ENCODE measurements at places on chromosomes 11 and 22.

- no peak for DNase-seq
Measured at GRCh38 chr11:131600628-131601027, 230.2 kb downstream of the NTM start.

GRCh38 chr11:103453126-103453525 lies 343.9 kb downstream of the DYNC2H1 start:
- no peak for DNase-seq

GRCh38 chr22:39135092-39135896 lies 17.2 kb downstream of the CBX7 start:
- no peak for DNase-seq

DNA sequence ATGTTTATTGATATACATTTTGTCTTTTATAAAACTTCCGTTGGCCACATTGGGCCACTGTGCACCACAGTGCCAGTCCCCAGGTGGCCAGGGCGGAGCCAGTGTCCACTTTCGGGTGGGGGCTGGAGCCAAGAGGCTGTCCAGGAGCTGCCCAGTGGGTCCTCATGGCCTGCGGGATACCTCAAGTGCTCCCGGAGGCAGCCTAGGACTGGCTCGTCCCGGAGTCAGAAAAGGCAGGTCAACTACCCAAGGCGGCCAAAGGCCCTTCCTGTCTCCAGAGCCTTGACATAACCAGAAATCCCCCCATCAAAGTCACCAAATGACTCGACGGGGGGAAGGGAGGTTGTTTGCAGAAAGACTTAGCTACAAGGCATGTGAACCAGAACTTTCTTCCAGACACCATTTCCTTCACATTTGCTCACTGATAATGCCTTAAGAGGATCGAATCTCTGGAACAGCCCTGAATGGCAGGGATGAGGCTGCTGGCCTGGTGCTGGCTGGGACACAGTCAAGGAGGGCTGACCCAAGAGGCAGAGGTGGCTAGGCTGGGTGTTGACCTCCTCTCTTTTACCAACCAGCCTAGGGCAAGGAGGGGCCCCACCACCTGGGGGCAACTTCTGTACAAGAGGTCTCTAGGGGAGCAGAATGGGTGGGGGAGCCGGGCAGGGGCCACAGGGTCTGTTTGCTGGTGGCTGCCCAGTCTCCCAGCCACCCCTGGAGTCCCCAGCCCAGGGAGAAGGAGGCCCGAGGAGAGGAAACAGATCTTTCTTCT lies 8.4 kb downstream of the MRGPRF start:
- DNase-seq: no peak

GRCh38 chr11:17385492-17385891 lies 3.0 kb downstream of the KCNJ11 start:
- no peak for DNase-seq

GRCh38 chr11:91641153-91641552 lies 583.5 kb upstream of the FAT3 start:
- no peak for DNase-seq

GRCh38 chr22:45743687-45744086 lies 72.1 kb downstream of the ATXN10 start:
- DNase-seq: no peak

DNA sequence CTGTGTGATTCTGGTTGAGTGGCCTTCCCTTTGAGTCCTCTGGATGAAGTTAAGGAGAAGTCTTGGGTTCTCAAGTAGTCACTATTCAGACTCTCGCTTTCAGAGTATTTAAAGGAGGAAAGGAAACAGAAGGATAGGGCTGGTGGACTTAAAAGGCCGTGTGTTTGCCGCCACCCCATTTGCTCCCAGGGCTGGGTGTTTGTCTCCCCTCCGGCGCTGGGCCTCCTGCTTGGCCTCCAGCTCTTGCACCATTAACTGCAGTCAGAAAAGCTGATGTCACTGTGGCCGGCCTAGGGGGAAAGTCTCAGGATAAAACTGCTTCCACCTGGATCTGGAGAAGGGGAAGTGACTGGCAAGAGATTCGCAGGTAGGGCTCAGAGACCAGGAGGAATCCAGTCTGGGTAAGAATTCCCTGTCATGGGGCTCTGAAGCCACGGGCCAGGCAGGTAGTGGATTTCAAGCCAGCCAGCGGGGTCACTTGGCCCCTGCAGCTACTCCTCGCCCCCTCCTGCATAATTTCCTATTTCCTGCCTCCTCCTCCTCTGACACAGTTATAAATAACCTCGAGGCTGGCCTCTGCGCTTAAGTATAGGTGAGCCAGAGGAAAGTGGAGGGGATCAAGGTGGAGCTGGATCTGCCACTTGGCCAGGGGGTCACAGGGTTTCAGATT lies 17.1 kb downstream of the TIMP3 start:
- no peak for DNase-seq

DNA sequence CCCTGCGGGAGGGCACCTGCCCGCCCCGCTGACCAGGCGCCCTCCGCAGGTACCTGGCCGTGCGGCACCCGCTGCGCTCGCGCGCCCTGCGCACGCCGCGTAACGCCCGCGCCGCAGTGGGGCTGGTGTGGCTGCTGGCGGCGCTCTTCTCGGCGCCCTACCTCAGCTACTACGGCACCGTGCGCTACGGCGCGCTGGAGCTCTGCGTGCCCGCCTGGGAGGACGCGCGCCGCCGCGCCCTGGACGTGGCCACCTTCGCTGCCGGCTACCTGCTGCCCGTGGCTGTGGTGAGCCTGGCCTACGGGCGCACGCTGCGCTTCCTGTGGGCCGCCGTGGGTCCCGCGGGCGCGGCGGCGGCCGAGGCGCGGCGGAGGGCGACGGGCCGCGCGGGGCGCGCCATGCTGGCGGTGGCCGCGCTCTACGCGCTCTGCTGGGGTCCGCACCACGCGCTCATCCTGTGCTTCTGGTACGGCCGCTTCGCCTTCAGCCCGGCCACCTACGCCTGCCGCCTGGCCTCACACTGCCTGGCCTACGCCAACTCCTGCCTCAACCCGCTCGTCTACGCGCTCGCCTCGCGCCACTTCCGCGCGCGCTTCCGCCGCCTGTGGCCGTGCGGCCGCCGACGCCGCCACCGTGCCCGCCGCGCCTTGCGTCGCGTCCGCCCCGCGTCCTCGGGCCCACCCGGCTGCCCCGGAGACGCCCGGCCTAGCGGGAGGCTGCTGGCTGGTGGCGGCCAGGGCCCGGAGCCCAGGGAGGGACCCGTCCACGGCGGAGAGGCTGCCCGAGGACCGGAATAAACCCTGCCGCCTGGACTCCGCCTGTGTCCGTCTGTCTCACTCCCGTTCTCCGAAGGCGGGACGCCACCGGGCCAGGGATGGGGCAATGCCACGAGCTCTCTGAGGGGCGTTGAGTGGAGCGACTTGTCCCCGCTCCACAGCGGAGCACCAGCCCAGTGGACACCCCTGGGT lies 1.8 kb downstream of the GALR3 start:
- no peak for DNase-seq

GRCh38 chr11:121793916-121794315 lies 322.1 kb downstream of the BLID start:
- no peak for DNase-seq

GRCh38 chr11:7021318-7021717 lies 1.0 kb downstream of the NLRP14 start:
- DNase-seq: no peak

DNA sequence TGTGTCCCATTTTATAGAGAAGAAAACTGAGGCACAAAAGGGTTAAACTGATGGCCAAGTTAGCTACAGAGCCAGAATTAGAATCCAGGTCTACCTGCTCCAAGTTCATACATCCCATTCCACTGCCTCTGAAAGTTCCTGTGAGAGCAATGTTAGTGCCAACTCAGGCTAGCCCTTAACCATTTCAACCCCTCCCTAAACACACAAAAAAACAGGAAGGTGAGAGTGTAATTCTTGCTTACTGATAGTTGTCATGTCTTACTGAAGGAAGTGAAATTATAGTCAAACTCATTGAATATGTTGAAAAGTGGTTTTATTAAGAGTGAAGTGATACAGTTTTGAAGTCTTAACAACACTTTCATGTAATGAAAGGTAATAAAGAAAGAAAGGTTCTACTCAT lies 2.9 kb upstream of the E2F8 start:
- DNase-seq: no peak

DNA sequence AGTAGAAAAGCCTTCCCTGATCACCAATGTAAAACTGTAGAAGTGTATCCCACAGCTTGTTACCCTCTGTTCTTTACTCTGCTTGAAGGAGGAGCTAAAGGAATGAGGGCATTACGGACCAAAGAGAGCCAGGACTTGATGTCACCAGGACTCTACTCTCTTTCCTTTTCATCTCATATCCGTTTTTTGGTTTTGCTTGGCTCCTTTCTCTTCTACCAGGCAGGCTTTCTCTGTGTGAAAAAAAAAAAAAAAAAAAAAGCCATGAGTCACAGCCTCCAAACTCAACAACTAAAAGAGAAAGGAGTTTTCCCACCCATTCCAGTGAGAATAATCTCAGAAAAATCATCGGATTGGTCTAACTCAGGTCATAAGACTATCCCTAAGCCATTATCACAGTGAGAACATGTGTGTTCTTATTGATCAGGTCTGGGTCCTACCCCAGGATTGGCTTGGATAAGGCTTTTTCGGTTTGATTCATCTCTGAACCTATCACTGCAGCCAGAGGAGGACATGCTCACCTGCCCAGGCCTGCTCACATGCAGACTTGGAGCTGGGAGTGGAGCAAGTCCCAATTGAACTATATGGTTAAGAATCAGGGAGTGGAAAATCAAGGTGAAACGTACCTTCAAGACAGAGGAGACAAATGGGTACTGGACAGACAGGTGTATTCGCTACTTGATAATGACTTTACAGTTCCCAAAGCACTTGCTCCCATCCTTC lies 19.4 kb upstream of the LRRC55 start:
- DNase-seq: no peak

GRCh38 chr11:44192017-44192385 lies 96.5 kb downstream of the EXT2 start:
- no peak for DNase-seq

DNA sequence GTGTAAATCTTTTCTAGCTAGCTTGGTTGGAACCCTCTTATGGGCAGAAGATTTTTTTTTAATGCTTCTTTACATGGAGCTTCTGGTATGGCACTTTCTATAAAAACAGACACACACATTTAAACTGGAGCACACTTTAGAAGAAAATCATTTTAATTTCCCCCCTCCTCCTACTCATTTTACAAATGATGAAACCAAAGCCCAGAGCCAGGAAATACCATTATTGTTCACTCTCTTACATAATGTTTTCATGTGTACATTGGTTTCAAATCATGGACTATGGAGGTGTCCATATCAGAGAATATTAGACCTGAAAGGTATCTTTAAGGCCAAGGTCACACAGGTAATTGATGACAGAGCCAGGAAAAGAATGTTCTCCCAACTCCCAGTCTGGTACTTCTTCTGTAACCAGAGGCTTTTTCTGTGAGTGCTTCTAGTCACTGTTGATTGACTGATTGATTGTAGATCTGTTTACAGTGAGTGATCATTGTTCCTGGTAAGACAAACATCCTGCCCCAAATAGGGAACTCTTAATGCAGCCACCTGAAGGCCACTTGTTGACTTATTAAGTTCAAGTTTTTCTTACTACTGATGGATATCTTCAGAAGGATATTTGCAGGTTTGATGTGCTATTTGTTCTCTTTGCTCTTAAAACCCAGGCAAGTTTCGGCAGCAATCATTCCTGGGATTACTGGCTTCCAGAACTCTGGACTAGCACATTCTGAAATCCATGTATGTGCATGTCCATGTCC lies 26.8 kb upstream of the ME3 start:
- DNase-seq: no peak

DNA sequence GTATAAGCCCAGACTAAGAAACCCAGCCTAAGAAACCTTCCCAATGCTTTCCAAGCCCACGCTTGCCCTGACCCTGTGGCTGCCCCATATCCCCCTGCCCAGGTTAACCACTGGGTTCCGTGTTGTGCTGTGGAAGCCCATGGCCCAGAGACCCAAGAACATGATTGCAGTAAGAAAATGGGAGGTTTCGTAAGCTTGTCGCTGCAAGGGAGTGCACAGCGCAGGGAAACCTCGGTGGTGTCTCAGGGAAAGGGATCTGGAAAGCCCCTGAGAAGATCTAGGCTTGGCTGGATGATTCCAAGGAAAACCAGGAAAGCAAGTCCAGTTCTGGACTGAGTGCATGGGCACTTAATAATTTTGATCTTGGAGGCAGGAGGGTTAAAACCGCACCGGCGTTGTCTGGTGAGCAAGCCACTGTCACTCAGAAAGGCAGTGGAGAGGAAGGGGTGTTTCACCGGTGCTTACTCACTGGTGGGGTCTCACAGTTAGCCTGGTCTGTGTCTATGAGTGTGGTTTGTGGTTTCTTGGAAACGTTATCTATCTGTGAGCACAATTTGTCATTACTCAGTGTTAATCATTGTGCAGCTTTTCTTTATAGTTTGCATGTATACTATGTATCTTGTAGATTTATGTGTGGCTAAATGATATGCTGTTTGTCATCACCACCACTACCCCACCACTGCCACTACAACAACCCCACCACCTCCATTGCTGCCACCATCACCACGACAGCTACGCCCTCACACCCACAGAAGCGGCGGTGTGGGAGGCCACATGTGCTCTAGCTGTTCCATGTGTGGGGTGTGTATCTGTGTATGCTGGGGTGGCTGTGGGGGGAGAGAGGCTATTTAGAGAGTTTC lies 53.3 kb upstream of the PRDM11 start:
- no peak for DNase-seq

DNA sequence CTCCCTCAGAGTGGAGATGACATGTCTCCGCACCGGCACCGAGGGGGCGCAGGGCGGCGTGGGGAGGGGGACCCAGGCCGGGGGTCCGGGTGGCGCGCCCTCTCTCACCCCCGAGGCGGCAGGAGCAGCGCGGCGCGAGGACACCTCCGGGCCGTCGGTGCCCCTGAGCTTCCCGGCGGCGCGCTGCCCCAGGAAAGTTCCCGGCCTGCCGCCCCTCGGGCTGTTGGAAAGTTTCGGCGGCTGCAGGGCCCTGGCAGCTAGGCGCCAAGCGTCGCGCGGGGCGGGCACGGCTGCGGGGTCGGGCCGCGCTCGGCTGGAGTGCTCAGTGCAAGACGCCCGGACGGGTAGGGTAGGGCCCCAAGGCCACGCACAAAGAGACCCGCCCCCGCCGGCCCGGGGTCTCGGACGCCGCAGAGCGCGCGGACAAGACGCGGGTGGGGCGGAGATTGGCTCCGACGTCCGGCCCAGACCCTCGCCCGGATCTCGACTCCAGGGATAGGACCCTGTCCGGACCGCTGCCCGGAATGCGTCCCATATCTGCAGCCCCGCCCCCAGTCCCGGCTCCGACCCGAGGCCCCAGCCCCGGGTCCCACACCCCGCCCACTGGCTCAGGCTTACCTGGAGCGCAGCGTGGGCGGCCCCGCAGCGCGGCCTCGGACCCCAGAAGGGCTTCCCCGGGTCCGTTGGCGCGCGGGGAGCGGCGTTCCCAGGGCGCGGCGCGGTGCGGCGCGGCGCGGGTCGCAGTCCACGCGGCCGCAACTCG lies 471 bp downstream of the ARVCF start:
- DNase-seq: no peak

All from NCI-H2081 treated with DMSO at 0.1 percent for 48 hours (cell line).